Right kidney (tissue), 9 donors: ENCODE measurements at places on chromosomes 1 and 21.

GRCh38 chr1:228429007-228429406 is 12.3 kb upstream of the TRIM17 start:
- no peak for DNase-seq

- no peak for DNase-seq
Observed at GRCh38 chr1:153578490-153578889, 12.8 kb upstream of the S100A2 start.

- DNase-seq = no peak
Observed at GRCh38 chr1:154714638-154715037, 106.7 kb upstream of the ADAR start.

- peak; percentile 64 for DNase-seq
Observed at GRCh38 chr1:159936273-159936904, 9.0 kb downstream of the IGSF9 start.

DNA sequence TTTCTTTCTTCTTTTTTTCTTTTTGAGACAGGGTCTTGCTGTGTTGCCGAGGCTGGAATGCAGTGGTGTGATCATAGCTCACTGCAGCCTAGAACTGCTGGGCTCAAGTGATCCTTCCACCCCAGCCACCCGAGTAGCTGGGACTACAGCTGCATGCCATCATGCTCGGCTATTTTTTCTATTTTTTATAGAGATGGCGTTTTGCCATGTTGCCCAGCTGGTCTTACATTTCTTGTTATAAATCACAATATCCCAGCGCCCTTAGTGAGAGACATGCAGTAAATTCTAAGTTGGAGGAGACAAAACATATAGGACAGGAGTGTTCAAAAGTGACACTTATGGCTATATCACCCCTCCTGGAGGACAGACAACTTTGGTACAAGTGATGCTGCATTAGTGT is 31.3 kb upstream of the ACTN2 start:
- DNase-seq = peak; percentile 5

GRCh38 chr21:34122047-34122446 is 48.7 kb downstream of the MRPS6 start:
- no peak for DNase-seq

GRCh38 chr1:103941086-103941485 is 191.4 kb downstream of the AMY1C start:
- DNase-seq = no peak

GRCh38 chr1:146013559-146013922 is 8.0 kb downstream of the HJV start:
- no peak for DNase-seq

GRCh38 chr1:90973897-90974798 is 47.7 kb downstream of the ZNF644 start:
- no peak for DNase-seq

DNA sequence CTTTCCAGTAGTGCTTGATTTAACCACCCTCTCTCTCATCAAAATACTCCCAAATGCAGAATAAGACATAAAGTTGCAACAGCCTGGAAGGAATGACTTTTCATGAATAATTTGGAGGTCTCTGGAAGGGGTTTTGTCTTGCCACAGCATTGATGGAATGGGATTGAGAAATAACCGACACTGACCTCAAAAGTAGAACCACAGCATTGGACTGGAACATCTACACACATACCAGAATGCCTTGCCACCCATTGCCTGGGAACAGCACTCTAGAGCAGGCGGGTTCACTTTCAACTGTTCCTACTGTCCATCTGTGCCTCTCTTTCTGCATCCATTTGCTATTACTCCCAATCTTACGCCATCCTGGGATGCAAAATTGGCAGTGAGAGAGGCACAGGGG is 149.1 kb upstream of the USP24 start:
- DNase-seq = no peak

GRCh38 chr1:95685081-95685480 is 451.1 kb downstream of the RWDD3 start:
- DNase-seq = no peak

DNA sequence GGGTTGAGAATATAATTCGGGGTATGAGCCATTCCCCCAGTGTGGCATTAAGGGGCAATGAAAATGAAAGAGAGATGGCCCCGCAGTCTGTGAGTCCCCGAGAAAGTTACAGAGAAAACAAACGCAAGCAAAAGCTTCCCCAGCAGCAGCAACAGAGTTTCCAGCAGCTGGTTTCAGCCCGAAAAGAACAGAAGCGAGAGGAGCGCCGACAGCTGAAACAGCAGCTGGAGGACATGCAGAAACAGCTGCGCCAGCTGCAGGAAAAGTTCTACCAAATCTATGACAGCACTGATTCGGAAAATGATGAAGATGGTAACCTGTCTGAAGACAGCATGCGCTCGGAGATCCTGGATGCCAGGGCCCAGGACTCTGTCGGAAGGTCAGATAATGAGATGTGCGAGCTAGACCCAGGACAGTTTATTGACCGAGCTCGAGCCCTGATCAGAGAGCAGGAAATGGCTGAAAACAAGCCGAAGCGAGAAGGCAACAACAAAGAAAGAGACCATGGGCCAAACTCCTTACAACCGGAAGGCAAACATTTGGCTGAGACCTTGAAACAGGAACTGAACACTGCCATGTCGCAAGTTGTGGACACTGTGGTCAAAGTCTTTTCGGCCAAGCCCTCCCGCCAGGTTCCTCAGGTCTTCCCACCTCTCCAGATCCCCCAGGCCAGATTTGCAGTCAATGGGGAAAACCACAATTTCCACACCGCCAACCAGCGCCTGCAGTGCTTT is 9.4 kb downstream of the PROX1 start:
- no peak for DNase-seq

DNA sequence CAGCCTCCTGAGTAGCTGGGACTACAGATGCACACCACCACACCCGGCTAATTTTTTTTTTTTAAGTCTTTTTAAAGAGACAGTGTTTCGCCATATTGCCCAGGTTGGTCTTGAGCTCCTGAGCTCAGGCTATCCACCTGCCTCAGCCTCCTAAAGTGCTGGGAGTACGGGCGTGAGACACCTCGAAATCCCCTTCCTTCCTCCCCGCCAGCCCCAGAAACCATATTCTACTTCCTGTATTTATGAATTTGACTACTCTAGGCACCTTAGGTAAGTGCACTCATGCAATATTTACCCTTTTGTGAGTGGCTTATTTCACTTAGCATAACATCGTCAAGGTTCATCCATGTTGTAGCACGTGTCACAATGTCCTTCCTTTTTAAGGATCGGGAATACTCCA is 6.9 kb upstream of the LRP8 start:
- DNase-seq = no peak

- no peak for DNase-seq
Observed at GRCh38 chr1:171636141-171636540, 14.1 kb downstream of the MYOCOS start.

DNA sequence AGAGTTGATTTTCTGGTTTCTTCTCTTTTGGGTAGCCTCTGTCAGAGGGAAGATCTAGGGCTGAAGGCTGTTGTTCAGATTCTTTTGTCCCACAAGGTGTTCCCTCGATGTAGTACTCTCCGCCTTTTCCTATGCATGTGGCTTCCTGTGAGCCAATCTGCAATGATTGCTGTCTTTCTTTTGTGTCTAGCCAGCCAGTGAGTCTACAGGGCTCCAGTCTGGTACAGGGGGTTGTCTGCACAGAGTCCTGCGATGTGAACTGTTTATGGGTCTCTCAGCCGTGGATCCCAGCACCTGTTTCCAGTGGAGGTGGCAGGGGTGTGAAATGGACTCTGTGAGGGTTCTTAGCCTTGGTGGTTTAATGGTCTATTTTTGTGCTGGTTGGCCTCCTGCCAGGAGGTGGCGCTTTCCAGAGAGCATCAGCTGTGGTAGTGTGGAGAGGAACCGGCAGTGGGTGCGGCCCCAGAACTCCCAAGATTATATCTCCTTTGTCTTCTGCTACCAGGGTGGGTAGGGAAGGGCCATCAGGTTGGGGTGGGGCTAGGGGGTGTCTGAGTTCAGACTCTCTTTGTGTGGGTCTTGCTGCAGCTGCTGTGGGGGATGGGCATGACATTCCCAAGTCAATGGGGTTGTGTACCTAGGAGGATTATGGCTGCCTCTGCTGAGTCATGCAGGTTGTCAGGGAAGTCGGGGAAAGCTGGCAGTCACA is 81.3 kb upstream of the C21orf91 start:
- DNase-seq = no peak

DNA sequence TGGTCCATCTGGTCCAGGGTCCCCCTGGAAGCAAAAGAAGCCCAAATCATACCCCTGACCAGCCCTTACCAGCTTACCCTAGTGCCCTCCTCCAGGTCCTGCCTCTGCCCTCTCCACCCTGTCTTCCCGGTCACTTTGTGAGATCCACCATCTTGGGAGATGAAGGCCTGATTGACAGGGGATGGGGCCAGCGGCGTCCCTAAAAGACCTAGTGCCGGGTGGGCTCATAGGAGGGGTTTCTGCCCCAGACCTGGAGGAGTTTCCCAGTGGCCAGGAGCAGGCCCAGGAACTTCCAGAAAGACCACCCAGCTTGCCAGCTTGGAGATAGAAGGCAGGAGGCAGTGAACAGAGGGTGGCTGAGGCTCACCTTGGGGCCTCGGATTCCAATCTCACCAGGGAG is 5.4 kb downstream of the COL9A2 start:
- DNase-seq = no peak

DNA sequence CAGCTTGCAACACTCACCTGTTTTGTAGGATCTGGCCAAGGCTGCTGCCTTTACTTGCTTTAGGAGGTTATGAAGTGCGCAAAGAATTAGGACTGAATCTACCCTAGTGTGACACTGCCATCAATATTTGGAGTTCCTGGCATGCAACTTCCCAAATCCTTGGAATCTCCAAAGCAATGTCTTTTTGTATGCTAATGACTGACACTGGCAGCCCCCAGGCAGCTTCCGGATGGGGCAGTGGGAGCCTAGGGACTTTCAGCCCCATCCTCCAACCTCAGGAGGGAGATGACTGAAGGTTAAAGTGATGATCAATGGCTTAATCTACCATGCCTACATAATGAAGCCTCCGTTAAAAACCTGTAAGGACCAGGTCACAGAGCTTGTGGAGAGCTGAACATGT is 5.5 kb downstream of the RCC2 start:
- DNase-seq = no peak

DNA sequence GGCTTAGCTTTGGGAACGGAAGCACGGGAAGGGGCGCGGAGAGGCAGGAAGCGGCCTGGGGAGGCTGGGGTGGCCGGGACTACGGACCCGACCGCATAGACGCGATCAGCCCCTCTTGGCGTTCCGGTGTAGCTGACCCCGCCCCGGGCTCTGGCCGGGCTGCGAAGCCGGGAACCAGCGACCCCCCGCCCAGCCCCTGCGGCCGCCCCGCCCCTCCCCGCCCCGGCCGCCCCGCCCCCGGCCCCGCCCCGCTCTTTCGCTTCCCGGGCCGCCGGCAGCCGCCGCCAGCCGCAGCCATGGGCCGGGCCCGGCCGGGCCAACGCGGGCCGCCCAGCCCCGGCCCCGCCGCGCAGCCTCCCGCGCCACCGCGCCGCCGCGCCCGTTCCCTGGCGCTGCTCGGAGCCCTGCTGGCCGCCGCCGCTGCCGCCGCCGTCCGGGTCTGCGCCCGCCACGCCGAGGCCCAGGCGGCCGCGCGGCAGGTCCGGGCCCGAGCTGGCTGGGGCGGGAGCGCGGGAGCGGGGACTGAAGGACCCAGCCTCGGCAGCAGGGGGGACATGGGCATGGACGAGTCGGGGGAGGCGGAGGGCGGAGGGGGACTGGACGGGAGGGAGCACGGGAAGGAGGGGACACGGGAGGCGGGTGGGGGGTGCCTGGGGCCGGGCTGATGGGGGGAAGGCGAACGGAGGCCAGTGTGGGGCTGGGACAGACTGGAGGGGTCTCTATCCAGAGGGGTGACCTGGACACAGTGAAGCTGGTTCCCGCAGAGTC is at the start of gene SELENON:
Gene SELENON, plus strand, starts transcription at position 259 of the 768 bp plus-strand sequence. Its CDS starts 38 bp downstream, at position 297.
- no peak for DNase-seq

DNA sequence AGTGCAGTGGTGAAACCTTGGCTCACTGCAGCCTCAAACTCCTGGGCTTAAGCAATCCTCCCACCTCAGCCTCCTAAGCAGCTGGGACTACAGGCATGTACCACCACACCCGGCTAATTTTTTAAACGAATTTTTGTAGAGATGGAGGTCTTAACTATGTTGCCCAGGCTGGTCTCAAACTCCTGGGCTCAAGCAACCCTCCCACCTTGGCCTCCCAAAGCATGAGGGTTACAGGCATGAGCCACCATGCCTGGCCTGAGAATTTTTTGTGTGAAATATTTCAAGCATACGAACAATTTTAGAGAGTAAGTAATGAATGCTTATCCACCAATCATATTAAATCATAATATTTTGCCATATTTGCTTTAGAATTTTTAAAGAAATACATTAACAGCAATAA is 51.6 kb downstream of the MROH9 start:
- no peak for DNase-seq

GRCh38 chr1:197029749-197030148 is 37.3 kb downstream of the F13B start:
- no peak for DNase-seq

- DNase-seq = no peak
Observed at GRCh38 chr1:55636696-55637095, 421.5 kb upstream of the USP24 start.

DNA sequence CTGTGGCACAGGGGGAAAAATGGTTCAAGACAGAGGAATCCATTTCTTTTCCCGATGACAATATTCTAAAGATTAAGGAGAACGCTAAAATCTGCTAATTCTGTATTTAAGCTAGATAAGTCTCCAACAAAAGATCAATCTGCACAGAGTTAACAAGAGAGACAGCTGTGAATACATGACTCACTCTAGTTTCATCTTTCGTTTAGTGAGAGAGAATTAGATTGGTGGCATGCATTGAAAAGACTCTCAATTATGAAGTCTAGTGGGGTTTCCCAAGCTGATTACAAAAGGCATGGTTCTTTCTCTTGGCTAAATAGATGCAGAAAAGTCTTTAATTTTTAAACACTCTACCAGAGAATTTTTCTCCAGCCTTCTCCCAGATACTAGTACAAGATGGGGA is 34.4 kb downstream of the CAPN9 start:
- DNase-seq = no peak

DNA sequence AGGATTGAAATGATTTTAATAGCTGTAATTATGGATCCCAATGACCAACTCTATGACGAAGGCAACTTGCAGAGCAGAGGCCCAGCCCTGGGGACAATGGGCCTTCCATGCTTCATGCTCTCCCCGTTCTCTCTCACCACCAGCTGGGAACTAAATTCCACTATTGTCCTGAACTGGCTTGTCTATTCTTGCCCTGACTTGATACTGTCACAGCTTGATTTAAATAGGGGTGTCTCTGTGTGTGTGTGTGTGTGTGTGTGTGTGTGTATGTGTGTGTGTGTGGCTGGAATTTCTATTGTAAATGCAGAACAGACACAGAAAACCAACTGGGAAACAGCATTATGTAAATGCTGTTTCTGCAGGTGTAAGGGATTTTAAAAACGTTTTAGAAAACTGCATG is 57.0 kb downstream of the SLC22A15 start:
- DNase-seq = no peak

- no peak for DNase-seq
Observed at GRCh38 chr1:217027403-217028080, 304.3 kb upstream of the ESRRG start.
